ENCODE measurements at places on chromosomes 1 and 21. TPM values are rescaled to one million over a fixed set of nuclear protein-coding genes. Genes with fewer than 3 reads are reported as not detected.

The MFAP2 gene
- 20.3 TPM for polyA plus RNA-seq

The ARHGAP29 gene
- polyA plus RNA-seq, result 9.0 TPM

The TMIGD3 gene
- polyA plus RNA-seq, result 5.0 TPM

The CLCA4 gene
- polyA plus RNA-seq, result 11.7 TPM

The FBXO44 gene
- 24.3 TPM for polyA plus RNA-seq

The FAM3B gene
- 17.6 TPM for polyA plus RNA-seq

The NEGR1 gene
- polyA plus RNA-seq, result 38.2 TPM

The SELL gene
- polyA plus RNA-seq, result 2.2 TPM

The ATP1A2 gene
- 41.5 TPM for polyA plus RNA-seq

The FCAMR gene
- not detected for polyA plus RNA-seq

The CFHR5 gene
- 0.05 TPM for polyA plus RNA-seq

The FBLIM1 gene
- 107 TPM for polyA plus RNA-seq

The XCL2 gene
- polyA plus RNA-seq, result 0.60 TPM

The HAO2 gene
- polyA plus RNA-seq, result 0.09 TPM

The BARHL2 gene
- not detected for polyA plus RNA-seq

The DCST1 gene
- not detected for polyA plus RNA-seq

The PCNX2 gene
- 5.2 TPM for polyA plus RNA-seq

The USF1 gene
- polyA plus RNA-seq, result 55.9 TPM

The GJA5 gene
- polyA plus RNA-seq, result 14.9 TPM

The SYT14 gene
- 0.05 TPM for polyA plus RNA-seq

The ZBED6 gene
- 3.0 TPM for polyA plus RNA-seq

The ERVH48-1 gene
- polyA plus RNA-seq, result not detected

The CLCA2 gene
- 0.65 TPM for polyA plus RNA-seq

The IFI16 gene
- polyA plus RNA-seq, result 76.6 TPM

The LMOD1 gene
- 731 TPM for polyA plus RNA-seq

The TRPM2 gene
- polyA plus RNA-seq, result 3.3 TPM

The MCOLN3 gene
- polyA plus RNA-seq, result 0.67 TPM

The TRIM67 gene
- 0.08 TPM for polyA plus RNA-seq

The C4BPA gene
- polyA plus RNA-seq, result 0.91 TPM

The OR2M3 gene
- polyA plus RNA-seq, result not detected

The DCST2 gene
- polyA plus RNA-seq, result 1.2 TPM

The SPRR1B gene
- not detected for polyA plus RNA-seq

The CA6 gene
- polyA plus RNA-seq, result not detected

The KLHL21 gene
- 72.4 TPM for polyA plus RNA-seq

The C1orf94 gene
- not detected for polyA plus RNA-seq

The NUDT4B gene
- polyA plus RNA-seq, result 4.4 TPM

The NUF2 gene
- polyA plus RNA-seq, result 0.48 TPM

The TGFB2 gene
- 5.1 TPM for polyA plus RNA-seq

The IGFN1 gene
- 0.14 TPM for polyA plus RNA-seq

The GJA8 gene
- not detected for polyA plus RNA-seq

All from urinary bladder (tissue), 4 donors.